Pulmonary artery endothelial cell (primary cell): ENCODE measurements at places on chromosomes 12 and 14. TPM values are rescaled to one million over a fixed set of nuclear protein-coding genes. Genes with fewer than 3 reads are reported as not detected.

- no peak for DNase-seq
Measured at GRCh38 chr12:49693931-49694444, 13.2 kb downstream of the FMNL3 start.

- DNase-seq = no peak
Measured at GRCh38 chr12:43282106-43282505, 269.9 kb downstream of the ADAMTS20 start.

DNA sequence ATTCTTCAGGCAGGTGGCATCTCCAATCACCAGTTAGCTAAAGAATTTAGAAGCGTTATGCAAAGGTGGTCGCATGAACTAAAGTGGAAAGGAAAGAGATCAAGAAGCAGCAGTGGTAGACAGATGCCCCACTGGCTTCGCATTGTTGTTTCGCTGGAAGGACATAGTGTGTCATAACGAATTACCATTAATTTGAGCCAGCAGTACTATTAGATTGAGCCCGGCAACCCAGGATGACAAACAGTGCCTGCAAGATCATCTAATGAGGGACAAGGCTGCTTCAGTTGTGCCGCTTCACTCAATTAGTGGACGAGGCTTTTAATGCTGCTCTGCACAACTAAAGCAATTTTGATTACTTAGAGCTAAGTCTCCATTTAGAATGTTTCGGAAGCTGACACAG is 274.5 kb upstream of the SOX5 start:
- no peak for DNase-seq

The KCNMB4 gene
- 3.8 and 8.7 TPM in 2 replicates for total RNA-seq

The ARHGEF40 gene
- 4.1 and 6.2 TPM in 2 replicates for total RNA-seq

The KLRC3 gene
- not detected in 2 replicates for total RNA-seq

DNA sequence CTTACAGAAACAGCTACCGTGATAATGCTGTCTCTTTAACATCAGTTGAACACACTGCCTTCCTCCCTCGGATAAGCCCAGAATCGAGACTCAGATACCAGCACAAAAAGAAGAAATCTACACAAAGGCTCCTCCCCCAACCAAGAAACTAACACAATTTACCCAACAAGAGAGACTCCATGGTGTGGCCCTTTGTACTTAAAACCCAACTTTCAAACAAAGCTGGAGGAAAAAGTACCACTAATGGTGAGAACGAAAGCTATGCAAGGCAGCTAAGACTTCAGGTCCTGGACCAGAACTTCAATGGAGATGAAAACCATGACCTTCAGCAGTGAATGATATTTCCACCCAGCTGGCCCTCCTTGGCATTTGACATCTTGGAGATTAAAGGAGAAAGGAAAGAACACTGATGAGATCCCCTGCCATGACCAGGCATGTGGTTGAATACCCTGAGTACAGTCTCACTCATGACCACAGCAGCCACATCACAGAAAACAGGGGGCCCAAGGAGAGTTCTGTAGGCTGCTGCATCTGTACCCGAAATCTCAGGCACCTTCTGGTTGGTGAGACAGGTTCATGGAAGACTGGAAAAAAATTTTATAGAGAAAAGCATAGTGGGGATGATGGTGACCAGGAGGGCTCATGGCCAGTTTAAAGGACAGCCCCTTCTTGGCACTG is 36.7 kb downstream of the RBM19 start:
- no peak for DNase-seq

DNA sequence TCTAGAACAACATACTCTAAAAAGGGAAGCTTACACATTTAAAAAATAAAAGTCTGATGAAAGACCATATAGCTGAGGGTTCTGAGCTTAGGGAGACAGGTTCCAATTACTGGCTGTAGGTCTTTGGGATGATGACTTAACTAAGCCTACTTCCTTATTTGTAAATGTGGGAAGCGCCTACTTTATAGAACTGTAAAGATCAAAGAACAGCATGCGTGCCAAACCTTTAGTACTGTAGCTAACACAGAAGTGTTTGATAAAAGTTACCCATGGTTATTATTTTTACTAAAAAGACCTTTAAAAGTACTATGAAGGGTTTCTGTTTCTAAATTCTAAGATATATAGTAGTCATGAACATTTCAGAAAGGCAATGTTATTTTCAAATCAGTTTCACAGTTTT is 35.7 kb downstream of the STK38L start:
- no peak for DNase-seq

- DNase-seq = no peak
Measured at GRCh38 chr12:71941174-71941573, 2.5 kb downstream of the TPH2 start.

The RPS6KL1 gene
- 11.5 and 14.8 TPM in 2 replicates for total RNA-seq

DNA sequence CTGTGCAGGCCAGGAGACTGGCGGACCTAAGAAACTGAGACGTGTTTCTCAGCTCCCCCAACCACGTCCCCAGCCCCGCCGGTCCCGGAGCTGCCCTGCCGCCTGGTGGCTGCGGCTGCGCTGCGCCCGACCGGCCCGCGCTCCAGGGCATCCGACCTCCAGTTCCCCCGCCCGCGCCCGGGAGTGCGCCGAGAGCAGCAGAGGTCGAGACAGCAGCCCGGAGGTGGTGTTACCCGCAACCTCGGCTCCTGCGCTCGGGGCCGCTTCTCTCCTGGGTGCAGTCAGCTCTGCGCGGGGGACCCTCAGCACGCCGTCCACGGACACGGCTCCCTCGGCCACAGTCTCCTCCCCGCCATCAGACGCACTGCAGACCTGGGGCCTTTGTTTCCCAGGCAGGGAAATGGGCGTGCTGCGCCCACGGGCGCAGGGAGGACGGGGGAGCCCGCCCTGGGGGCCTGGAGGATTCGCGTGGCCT is 21.6 kb upstream of the GPR132 start:
- no peak for DNase-seq

GRCh38 chr12:41709463-41710285 is 435.0 kb downstream of the GXYLT1 start:
- DNase-seq = no peak

GRCh38 chr12:7073946-7074345 is 13.4 kb downstream of the C1S start:
- no peak for DNase-seq

- DNase-seq = no peak
Measured at GRCh38 chr14:86334355-86334754, 804.4 kb downstream of the FLRT2 start.

The PTPN11 gene
- 84.0 and 112 TPM in 2 replicates for total RNA-seq

The MSRB3 gene
- total RNA-seq = 42.1 and 42.4 TPM in 2 replicates

DNA sequence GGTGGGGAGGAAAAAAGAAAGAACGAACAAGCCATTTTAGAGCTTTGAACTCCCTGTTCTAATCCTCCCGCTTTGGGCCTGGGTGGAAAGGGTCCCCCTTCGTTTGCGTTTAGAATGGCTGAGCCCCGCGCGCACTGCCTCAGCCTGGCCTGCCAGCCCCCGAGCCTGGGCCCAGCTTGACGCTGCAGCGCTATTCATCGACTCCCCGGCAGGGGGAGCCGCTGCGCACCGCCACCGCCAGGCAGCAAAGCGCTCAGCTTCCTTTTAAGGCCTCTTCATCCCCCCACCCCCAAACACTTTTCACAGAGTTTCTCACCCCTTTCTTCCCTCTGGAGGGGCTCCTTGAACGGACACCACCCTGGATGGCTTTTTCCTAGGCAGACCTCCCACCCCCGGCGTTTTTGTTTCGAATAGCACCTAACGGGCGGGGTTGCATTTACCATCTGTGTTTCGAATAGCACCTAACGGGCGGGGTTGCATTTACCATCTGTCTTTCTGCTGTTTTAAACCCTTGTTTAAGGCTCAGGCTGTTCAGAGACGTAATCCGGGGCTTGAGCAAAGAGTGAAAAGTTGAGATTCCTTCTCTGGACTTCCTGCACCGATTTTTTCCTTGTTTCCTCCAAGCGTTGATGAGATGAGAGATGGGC is 56.4 kb upstream of the PIWIL1 start:
- DNase-seq = no peak

DNA sequence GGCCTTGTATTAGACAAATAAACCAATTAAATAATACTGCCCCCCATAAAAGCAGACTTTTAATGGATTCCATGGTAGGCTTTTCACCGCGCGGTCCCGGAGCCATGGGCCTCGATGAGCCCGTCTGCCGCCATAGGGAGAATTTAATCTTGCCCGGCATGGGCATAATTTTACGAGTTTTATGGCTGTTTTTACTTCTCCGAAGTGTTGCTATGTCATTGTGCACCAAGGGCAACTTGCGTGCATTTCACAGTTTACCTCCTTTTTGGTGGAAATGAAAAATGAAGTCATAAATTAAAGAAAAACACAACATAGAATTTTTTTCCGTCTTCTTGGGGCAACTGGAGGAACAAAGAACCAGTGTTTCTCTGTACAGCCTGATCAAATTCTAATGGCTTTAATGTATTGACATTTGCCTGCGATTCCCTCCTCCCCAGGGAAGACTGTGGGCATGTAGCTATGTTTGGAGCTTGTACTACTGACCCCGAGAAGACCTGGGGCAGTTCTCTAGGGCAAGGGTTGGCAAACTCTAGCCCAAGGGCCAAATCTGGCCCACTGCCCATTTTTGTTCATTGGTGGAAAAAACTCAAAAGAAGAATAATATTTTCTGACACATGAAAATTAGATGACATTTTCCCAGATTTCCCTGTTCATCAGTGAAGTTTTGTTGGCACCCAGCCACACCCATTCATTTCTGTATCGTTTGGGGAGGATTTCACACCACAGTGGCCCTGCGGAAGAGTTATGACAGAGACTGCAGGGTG is 142.7 kb downstream of the CHST11 start:
- no peak for DNase-seq
